Iris pigment epithelial cell (primary cell): ENCODE measurements at places on chromosomes 3 and 15.

- no peak for DNase-seq
Observed at GRCh38 chr3:42815826-42816225, 6.6 kb downstream of the ACKR2 start.

DNA sequence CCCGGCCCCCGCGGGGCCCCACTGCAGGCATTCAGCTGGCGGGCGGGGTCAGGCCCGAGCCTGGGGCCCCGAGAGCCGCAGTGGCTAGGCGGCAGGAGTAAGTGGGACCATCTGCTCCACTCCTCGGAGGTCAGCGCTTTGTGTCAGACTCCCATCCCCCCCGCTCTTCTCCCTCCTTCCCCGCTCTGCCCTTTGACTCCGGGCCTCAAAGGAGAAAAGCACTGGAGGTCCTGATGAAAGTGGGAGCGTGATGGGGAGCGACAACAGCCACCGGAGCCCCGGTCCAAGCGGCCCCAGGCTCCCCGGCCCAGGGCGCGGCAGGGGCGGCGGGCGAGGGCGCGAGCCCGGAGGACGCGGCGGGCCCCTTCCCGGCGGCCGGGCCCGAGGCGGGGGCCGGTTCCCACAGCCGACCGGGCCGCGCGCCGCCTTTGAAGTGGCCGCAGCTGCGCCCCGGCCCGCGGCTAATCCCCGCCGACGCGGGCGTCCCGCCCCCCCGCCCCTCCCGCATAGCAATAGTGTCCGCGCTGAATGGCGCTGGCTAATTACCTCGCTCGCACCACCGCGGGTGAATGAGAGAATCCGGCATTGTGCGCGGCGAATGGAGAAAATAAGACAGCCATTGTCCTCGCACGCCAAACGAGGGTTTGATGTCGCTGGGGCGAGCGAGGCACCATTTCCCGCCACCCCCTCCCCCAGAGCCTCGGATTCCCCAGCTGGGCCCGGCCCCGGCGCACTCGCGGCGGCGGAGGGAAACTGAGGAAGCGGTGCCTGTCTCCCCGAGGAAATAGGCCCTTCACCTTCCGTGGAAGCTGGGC is 22.4 kb downstream of the IGDCC3 start:
- DNase-seq = no peak

DNA sequence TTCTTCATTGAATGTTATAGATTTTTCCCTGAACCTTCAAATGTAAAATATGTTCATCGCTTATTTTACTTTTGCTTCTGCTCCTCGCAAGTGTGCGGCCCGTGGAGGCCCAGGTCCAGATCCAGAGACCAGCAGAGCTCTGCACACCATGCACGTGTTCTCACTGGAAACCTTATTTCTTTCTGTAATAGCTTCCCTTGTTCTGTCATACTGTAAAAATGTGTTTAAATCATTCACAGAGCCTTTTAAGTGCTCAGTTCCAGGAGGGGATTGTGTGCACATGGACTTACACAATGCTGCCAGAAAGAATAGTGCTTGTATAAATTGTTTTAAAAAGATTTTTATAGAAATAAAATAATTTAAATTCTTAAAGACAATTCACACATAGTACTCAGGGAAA is 359.3 kb downstream of the GABRG3 start:
- DNase-seq = no peak

GRCh38 chr15:33124279-33124678 is 70.2 kb downstream of the FMN1 start:
- no peak for DNase-seq

DNA sequence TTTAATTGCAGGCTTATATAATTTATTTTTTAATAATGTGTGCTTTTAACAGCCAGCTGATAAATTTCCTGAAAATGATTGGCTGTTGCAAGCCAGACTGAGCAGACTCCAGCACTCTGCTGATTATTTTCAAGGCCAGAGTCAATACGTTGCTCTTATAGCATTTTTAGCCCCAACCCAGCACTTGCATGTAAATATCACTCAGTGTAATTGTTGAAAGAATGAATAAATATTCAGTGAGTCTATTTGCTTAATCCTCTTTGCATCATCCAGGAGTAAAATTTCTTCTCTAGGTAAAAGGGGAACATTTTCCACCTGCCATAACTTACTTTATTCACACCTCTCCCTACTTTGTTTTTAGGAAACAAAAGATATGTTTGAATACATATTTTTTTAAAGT is 2.9 kb downstream of the GABRR3 start:
- DNase-seq = no peak

DNA sequence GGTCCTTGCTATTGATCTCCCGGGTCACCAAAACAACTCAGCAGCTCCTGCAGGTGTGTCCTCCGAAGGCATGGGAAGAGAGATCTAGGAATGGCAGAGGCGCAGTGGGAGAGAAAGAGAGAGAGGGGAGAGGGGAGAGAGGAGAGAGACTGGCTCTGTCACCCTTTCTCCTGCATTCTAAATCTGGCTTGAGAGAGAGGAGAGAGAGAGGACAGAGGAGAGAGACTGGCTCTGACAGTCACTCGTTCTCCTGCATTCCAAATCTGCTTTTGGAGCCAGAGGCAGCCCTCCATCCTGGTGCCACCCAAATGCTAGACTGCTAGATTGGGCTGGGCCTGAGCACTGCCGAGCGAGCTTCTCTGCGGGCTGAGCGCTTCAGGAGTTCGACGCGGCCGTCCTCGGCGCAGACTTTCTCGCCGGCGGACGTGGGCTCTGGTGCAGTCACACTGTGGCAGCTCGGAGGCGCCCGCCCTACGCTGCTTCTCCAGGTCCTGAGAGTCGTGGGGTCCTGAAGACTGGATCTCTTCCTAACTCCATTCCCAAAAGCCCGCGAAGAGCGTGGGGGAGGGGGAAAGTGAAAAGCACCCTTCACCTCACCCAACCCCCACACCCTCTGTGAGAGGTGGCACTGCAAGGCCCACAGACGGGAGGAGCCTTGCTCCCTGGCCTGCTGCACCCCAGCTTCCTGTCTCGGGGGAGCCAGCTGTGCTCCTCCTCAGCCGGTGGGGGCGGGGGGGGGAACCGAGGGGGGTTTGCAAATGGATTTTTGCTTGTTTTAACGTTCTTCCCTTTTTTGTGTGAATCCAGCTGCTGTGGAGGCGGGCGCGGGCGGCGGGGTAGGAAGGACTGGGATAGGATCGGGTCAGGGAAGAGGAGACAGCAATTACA is 222.3 kb downstream of the MEIS2 start:
- no peak for DNase-seq

DNA sequence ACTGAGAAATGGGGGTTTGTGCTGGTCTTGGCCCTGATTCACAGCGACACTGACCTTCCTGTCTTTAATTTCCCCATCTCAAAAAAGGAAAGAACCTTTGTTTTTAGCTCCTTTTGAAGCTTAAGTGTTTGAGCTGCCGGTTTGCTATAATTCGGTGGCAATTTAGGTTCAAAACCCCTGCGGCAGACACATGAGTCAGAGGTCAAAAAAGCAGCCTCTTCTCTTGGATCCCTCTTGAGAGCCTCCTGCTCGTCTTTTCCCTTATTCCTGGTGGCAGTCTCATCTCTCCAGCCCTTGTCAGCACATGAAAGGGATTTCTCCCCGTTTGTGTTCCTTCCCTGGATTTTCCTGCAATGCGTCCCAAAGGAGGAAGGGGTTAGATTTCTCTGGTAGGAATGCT is 64.5 kb downstream of the GRIP2 start:
- peak; percentile 47 for DNase-seq

DNA sequence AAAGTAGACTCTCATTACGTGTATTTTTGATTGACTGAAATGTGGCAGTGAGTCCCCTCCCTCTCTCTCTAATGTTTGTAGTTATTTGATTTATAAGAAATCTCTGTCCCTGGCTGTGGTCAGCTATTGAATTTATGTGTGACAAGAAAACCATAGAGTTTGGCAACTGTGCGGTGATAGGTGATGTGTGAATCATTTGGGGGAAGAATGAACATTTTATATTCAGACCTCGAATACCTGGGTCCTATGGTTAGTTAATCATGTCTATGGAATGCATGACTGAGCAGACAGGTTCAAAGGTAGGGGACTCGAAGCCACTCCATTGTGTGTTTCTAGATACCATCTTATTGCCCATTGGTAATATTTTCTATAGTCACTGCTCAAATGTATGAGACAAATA is 712.1 kb downstream of the MECOM start:
- no peak for DNase-seq

- DNase-seq = no peak
Observed at GRCh38 chr3:66200147-66200546, 20.7 kb upstream of the SLC25A26 start.

- no peak for DNase-seq
Observed at GRCh38 chr3:124298951-124299350, 307.0 kb upstream of the ROPN1 start.
